ENCODE measurements at places on chromosomes 3 and 15. TPM values are rescaled to one million over a fixed set of nuclear protein-coding genes. Genes with fewer than 3 reads are reported as not detected.

Gene CEP63
- polyA plus RNA-seq: 11.7 TPM

Gene PLAAT1
- polyA plus RNA-seq: 3.6 TPM

Gene ROBO2
- polyA plus RNA-seq: 2.4 TPM

Gene GPR160
- 2.1 TPM for polyA plus RNA-seq

Gene TRMT10C
- polyA plus RNA-seq: 19.8 TPM

Gene IFT122
- polyA plus RNA-seq: 5.5 TPM

Gene LSAMP
- polyA plus RNA-seq: 0.10 TPM

Gene FAM107A
- 6.3 TPM for polyA plus RNA-seq

Gene KBTBD13
- polyA plus RNA-seq: not detected

Gene MOBP
- not detected for polyA plus RNA-seq

Gene ALDH1A2
- polyA plus RNA-seq: 0.24 TPM

Gene NR1I2
- 0.08 TPM for polyA plus RNA-seq

Gene ATRIP
- polyA plus RNA-seq: 4.9 TPM

Gene DAPK2
- polyA plus RNA-seq: 1.9 TPM

Gene ZNF619
- polyA plus RNA-seq: 1.1 TPM

Measured in esophagus (tissue), 2 donors.